NCI-H1092 treated with DMSO at 0.1 percent for 48 hours (cell line): ENCODE measurements at places on chromosomes 4 and X.

- no peak for DNase-seq
Observed at GRCh38 chr4:185261946-185262345, 52.5 kb downstream of the SNX25 start.

- no peak for DNase-seq
Observed at GRCh38 chr4:74969507-74970474, 36.9 kb downstream of the PARM1 start.

GRCh38 chrX:129622757-129623301 lies 31.9 kb downstream of the APLN start:
- DNase-seq, result no peak

DNA sequence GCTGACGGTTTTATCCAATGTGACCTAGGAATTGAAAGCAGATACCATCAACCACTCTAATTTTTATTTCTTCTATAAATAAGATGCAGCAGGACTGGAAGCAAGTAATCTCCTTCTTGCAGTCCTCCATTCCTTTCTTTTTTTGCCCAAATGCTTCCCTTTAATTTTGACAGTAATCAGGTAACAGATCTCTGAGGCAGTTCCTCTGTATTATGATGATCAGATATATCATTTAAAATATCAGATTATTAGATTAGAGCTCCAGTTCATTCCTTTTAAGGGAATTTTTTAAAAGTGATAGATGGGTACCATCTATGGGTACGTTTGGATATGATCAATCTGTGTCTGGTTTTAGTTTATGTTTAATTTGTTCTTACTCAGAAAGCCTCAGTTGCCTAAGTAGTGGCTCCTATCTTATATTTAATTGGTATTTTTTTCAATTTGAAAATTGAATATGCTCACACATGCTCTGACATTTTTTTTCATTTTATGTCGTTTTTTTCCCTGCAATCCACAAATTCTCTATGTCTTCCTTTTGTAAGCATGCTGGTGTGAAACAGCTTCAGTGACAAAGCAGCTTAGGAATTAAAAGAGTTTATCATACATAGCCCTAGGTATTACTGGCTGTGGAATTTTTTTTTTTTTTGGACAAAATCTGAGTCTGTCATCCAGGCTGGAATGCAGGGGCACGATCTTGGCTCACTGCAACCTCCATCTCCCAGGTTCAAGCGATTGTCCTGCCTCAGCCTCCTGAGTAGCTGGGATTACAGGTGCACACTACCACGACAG lies 73.7 kb upstream of the ANK2 start:
- DNase-seq, result no peak

- DNase-seq, result no peak
Observed at GRCh38 chr4:61527888-61528287, 327.8 kb downstream of the ADGRL3 start.

- no peak for DNase-seq
Observed at GRCh38 chrX:95629737-95630136, 1054.9 kb upstream of the DIAPH2 start.

DNA sequence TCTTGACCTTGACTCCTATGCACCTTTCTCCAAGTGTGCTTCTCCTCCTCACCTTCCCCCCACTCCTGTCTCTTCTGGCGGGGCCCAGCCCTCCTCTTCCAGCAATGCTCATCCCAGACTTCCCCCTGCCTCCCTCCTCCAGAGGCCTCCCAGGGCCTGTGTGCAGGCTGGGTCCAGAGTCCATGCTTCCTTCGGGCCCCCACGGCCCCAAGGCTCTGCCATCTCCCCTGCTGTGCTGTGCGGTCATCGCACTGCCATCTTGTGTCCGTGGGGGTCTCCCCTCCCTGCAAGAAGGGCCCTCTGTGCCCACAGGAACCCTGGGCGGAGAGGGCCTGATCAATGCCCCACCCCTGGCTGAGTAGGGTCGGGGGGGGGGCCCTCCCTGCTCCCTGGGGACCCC lies 27.3 kb downstream of the ATP2B3 start:
- DNase-seq, result no peak

GRCh38 chrX:35711281-35711680 lies 86.9 kb upstream of the MAGEB16 start:
- no peak for DNase-seq
